Stimulated activated CD8-positive, alpha-beta memory T cell treated with anti-CD3 and anti-CD28 coated beads, Interleukin-4, amount 100 ng/mL, for 1 hour (primary cell): ENCODE measurements at places on chromosomes 7 and 10.

DNA sequence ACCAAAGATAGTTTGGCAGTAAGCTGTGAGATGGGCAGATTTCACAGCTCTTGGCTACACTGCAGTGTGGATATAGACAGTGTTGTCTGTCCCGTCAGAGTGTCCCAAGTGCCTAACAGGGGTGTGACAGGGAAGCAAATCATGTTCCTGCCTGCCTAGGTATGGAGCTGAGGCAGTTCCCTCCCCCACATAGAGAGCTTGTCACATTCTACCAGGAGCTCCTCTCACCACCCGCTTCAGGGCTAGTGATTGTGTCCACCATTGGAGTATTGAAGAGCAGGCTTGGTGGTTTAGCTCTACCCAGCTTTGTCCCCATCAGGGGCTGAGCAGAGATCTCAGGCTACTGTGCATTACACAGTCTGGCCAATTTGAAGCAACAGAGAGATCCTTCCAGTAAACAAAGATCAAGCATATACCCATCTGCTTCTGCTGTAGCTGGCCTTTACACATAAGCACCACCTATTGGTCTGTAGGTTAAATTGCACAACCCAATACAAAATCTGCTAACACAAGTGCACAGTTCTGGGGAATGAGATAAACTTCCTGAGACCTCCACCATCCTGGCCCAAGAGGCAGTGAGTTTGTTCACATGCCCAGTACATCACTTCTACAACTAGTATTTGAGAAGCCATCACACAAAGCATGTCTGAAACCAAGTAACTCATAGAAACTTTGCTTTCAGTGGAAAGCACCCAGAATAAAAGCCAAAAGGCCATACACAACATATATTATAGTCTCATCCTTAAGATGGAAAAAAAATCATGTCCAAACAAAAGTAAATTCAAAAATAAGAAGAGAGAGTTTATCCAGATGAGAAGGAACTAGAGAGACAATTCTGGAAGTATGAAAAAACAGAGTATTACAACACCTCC lies 67.3 kb downstream of the GLCCI1 start:
- no peak for DNase-seq

GRCh38 chr10:21813946-21814345 lies 189.6 kb downstream of the DNAJC1 start:
- DNase-seq, result no peak

DNA sequence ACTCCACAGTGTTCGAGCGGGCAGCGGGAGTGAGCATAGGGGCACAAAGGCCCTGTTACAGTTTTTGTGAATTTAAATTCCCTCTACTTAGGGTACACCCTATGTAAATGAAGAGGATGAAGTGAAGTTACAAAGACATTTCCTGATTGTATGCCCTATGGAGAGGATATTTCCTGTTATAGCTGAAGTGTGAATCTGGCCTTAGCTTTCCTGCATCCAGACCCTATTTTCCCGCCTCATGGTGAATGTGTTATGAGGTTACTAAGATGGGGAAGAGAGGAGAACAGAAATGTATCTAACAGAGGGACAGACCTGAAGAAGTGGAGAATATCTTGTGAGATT lies 37.8 kb upstream of the COMMD3 start:
- DNase-seq, result no peak

- DNase-seq, result no peak
Measured at GRCh38 chr10:15815242-15815885, 44.9 kb downstream of the MINDY3 start.

DNA sequence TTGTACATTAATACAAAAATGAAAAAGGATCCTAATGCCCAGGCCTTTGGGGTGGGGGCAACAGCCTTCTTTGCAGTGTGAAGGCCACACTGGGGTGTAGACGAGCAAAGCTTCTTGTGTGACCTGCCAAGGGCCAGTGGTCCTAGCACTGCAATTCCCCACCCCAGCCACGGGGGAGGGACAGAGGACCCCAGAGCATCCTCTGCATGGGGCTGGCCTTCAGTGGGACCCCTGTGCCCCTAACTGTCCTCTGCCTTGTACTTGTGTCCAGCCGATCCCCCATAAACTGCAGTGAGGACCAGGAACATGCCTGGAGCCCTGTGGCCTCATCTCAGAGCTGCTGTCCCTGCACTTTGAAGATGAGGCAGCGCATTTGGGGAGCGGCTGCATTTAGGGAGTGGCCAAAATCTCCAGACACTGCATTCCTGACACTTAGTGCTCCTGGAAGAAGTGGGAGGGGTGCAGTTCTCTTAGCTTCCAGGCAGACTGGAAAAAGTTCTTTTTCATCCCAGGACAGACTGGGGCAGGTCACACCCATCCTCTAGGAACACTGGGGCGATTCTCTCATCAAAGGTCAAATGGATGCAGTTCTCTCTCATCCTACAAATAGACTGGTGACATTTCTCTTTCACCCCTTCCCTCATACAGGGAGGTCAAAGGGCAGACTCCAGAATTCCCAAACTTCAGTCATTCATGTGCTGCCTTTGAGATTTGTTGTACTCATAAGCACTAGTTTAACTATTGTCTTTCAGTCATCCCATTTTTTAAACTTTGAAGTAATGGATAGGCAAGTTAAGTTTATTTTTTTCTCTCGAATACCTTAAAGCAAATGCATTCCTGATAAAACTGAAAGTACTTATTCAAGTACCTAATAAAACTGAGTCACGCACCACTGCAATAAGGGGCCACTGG lies 922 bp upstream of the MYO1G start:
- no peak for DNase-seq

DNA sequence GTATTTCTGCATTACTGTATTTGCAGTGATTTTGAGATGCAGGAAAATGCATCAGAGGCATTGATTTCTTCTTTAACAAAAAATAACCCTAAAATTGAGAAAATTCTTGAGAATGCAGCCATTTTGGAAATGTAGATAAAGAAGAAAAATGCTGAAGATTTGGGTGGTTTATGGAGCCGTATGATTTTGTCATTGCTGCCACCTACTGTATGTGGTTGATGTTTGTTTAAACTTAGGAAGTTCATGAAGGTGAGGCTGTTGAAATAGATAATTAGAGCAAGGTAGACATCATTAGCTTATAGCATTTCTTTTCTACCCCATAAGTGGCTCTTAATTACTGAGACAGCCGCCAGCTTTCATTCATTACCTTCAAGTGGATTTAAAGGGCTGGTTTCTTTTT lies 92.1 kb upstream of the SAMD8 start:
- no peak for DNase-seq

DNA sequence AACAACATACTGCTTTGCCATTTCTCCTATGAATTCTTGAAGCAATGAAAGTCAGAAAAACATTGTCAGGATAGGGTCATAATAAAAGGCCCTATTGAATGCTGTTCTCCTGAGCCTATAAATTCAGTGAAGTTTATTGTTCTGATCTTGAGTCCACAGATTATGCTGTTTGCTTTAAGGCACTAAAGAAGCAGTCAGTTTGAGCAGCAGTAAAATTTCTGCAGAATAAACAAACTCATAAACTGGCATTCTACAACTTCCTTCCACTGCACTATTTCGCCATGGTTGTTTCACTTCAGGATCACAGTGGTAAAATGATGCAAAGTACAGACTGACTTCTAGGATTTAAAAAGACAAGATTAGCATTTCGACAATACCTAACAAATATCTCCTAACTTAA lies 503.2 kb downstream of the SH2D4B start:
- no peak for DNase-seq

GRCh38 chr7:94296881-94297280 lies 97.8 kb upstream of the COL1A2 start:
- DNase-seq, result no peak

DNA sequence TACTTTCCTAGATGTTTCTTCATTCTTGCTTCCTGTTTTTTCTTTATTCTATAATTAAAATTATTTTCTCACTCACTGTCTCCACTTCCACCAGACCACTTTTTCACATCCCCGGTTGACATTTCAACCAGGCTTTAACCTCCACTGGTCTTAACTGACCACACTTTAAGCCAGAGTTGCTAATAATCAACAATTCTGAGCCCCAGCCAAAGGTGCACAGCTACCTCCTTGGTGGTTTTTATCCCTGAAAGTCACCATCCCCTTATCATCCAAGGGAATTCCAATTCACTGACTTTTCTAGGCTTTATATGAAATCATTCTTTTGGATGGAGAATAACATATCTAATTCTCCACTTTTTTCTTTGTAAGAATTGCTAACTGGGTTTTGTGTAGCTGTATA lies 138.9 kb downstream of the FRMD4A start:
- DNase-seq, result no peak

- DNase-seq, result no peak
Measured at GRCh38 chr7:44471850-44472249, 18.6 kb downstream of the NUDCD3 start.

DNA sequence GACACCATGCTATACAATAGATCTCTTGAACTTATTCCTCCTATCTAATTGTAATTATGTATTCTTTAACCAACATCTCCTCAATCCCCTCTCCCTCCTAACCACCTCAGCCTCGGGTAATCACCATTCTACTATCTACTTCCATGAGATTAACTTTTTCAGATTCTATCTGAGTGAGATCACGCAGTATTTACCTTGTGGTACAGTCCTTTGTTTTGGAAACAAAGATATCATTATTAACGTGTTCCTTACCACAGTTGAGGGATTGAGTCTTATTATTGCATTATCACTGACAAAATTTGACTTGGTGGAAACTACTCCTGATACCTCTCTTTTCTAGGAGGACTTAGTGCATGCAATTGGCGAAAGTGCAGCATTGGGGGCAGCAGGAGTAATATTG lies 26.0 kb upstream of the HYAL4 start:
- DNase-seq, result no peak

- DNase-seq, result no peak
Measured at GRCh38 chr7:130141161-130141883, 63.9 kb downstream of the TMEM209 start.

- DNase-seq, result no peak
Measured at GRCh38 chr10:72663971-72664370, 28.0 kb upstream of the MCU start.

- DNase-seq, result no peak
Measured at GRCh38 chr7:139650429-139651100, 127.1 kb downstream of the CLEC2L start.

DNA sequence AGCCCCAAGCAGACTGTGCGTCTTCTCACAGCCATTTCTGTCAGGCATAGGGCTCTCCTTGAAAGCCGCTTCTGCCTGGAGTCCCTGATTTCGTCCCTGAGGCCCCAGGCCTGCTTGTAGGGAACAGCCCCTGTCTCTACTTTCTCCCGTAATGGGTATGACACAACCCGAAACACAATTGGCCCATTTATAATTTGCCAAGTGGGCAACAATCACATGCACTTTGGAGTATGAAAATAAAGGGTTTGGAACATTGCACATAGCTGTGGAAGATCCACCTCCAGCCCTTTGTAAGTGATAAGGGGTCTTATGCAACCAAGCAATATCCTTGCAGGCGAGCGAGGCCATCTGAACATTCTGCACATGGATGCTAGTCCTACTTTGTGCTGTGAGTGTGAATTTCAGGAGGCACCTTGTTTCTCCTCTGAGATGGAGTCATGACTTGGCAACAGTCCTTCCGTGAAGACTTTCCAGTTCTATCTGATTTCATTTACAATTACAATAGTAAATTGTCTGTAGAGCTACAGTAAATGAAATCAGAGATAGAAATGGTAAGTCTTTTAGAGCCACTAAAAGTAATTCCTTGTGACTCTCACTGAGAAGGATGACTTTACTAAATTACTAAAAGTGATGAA lies 141.5 kb downstream of the CUBN start:
- DNase-seq, result no peak

DNA sequence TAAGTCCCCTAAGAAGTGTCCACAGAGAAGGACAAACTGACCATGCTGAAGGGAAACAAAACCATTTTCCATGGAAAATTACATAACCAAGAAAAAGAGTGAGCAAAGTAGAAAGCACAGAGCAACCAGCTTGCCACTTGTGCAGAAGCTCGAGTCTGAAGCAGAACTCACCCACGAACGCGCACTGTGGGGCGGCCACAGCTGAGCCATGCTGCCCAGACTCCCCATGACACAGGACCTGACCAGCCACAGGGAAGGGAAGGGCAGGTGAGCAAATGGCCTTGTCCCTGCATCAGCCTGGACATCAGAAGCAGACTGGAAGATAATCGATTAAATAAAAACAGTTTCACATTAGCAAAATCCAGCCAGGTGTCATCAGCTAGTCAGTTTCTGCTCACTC lies 95.7 kb downstream of the TCERG1L start:
- no peak for DNase-seq

DNA sequence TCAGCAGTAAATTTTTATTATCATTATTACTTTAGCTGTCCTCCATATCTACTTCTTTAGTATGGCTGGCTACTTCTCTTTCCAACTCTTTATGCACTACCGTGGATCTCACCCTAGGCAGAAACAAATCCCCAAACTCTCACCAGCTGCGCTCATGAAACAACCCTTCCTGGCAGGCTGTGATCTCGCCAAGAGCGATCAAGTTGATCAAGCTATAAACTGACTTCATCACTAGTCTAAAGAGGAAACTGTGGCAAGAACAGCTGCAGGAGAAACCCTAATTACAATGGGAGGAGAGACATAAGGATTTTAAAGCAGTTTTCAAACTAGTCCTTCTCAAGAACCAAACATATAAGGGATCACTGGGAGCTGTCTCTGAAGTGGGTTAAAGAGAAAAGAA lies 160.5 kb upstream of the PRSS58 start:
- DNase-seq, result no peak

GRCh38 chr7:74058486-74058885 lies 25.1 kb upstream of the LIMK1 start:
- no peak for DNase-seq

DNA sequence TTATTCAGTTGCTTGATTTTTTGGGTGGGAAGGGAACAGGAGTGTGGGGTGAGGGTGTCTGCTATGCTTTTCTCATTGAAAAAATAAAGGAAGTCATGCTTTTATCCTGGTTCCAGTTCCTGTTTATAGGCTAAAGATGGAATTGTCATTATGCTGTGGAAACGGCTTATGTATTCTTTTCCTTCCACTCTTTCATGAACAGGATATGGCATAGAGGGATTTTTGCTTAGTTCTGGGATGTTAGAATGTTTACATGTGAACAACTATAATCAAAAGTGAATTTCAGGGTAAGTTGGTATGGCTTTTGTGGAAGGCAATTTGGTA lies 35.9 kb upstream of the PTPN12 start:
- no peak for DNase-seq

- DNase-seq, result no peak
Measured at GRCh38 chr7:31775556-31775955, 88.5 kb downstream of the PPP1R17 start.

- no peak for DNase-seq
Measured at GRCh38 chr7:125926621-125927020, 997.0 kb upstream of the POT1 start.

- DNase-seq, result no peak
Measured at GRCh38 chr7:80450621-80451308, 61.1 kb downstream of the GNAT3 start.

DNA sequence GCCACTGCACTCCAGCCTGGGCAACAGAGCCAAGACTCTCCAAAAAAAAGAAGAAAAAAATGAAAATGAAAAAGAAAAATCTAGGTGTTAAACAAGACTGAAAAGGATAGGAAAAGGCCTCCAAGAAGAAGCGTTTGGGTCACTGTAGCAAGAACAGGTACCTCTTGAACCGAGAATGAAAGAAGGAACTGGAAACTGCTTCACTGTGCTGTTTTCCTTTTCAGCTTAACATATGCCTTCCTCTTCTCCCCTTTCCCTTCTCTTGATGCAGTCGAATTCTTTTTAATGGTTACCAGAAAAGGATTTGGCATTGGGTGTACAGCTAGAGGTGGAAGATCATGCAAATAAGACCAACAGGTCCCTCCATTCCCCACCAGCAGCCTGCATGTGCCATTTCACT lies 28.1 kb downstream of the LRRC4 start:
- DNase-seq, result no peak

- DNase-seq, result no peak
Measured at GRCh38 chr10:62744136-62744535, 60.4 kb upstream of the ADO start.

- DNase-seq, result no peak
Measured at GRCh38 chr7:79281426-79281825, 172.0 kb downstream of the MAGI2 start.
